Neural crest cell (in vitro differentiated cells): ENCODE measurements at places on chromosomes 6 and 20.

DNA sequence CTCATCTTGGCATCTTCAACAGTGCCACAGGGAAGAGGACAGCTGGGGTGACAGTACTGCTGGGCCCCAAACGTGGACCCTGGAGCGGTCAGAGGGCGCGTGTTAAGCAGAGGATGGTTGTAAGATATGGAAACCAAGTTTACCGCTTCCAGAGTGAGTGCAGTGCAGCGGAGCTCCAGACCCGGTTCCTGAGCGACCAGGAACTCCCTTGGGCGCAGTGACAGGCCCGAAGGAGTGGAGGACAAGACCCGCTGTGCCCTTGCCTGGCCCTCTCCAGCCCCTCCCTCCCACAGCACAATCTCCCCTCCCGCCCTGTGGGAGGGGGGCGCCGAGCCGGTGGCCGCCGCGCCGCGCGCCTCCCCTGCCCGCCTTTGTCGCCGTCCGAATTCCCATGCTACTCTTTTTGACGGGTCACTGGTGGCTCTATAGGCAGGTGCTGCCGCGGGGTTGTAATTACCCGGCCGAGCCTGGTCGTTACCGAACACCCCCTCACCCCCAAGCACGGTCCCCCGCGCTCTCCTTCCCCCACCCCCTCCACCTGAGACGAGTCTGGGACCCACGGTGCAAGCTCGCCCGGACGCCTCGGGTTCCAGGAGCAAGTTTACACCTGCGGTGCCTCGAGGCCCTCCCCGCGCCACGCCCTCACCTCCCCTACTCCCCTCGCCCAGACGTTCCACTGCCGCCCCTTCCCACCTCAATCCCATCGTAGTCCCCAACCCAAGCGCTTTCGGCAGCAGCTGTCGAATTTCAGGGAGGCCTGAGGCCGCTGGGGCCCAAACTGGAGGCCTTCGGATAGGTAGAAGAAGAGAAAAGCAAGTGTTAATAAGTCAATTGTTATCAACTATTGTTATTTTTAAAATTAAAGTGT lies 3.9 kb downstream of the NR2E1 start:
- no peaks in the 10 kb centered on the region for H3K36me3 ChIP-seq
- no peak for DNase-seq
- H3K27ac ChIP-seq: no peak overlapping the region

DNA sequence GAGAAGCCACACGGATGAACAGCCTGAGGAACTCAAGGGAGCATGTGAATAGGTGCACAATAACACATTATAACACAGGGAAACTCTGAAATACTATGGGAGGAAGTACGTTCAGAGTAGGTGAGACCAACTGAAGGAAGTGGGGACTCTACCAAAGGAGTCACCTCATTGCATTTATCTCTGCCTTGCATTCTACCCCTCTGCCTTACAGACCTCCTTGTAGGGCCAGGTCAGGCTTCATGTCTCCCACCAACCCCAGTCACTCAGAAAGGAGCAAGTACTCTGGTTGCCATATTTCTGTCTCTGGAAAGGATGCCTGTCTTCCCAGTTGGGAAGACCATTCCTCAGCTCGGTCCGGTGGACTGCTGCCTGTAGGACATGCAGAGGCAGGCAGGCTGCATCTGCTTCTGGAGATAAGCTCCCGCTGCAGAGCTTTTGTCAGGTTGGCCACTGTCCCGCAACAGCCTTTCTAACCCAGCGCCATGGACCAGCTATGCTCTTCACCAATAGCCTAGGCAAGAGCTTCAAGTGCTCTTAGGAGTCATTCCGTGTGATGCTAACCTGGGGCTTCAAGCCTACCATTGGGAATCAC lies 51.6 kb upstream of the ASIP start:
- H3K4me1 ChIP-seq: peaks cover 9% of the 10 kb centered on the region
- peaks cover 7% of the 10 kb centered on the region for H3K27me3 ChIP-seq
- no peak overlapping the region for H3K4me3 ChIP-seq
- DNase-seq: no peak

- no peak overlapping the region for H3K27ac ChIP-seq
- DNase-seq: no peak
- no peaks in the 10 kb centered on the region for H3K27me3 ChIP-seq
- H3K36me3 ChIP-seq: no peaks in the 10 kb centered on the region
- peaks cover 7% of the 10 kb centered on the region for H3K4me1 ChIP-seq
- H3K4me3 ChIP-seq: no peak overlapping the region
Measured at GRCh38 chr6:90892271-90892670, 305.4 kb upstream of the MAP3K7 start.

GRCh38 chr6:36464233-36464632 lies 21.4 kb downstream of the KCTD20 start:
- peaks cover 7% of the 10 kb centered on the region for H3K4me1 ChIP-seq
- DNase-seq: no peak
- peaks cover 5% of the 10 kb centered on the region for H3K36me3 ChIP-seq
- H3K4me3 ChIP-seq: no peak overlapping the region

DNA sequence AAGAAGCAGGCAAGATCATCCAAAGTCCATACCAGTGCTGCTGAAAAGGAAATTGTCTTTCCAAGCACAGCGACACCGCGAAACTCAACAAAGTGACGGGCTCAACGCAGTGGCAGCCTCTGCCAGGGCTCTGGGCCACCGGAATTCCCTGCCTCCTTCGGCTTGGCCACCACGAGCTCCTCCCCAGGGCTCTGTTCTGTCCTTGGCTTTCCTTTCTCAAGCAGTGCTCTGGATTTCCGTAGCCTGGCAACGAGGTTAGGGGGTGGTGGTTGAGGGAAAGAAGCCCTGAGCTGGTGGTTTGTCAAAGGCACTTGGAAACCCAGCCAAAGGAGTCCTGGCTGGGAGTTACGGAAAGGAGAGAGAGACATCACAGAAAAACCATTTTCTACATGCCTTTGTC lies 31.2 kb downstream of the PRR18 start:
- H3K27me3 ChIP-seq: peaks cover 27% of the 10 kb centered on the region
- DNase-seq: no peak
- H3K27ac ChIP-seq: no peak overlapping the region
- no peak overlapping the region for H3K4me3 ChIP-seq

GRCh38 chr6:1188199-1188598 lies 123.7 kb upstream of the FOXQ1 start:
- H3K4me3 ChIP-seq: no peak overlapping the region
- no peaks in the 10 kb centered on the region for H3K4me1 ChIP-seq
- H3K27me3 ChIP-seq: peaks cover 6% of the 10 kb centered on the region
- no peak for DNase-seq
- H3K36me3 ChIP-seq: no peaks in the 10 kb centered on the region
